ENCODE measurements at places on chromosomes 7 and 10.

GRCh38 chr10:77494756-77495541 lies 142.7 kb downstream of the KCNMA1 start:
- no peak for DNase-seq

GRCh38 chr7:88789480-88790064 lies 6.0 kb downstream of the TEX47 start:
- no peak for DNase-seq

GRCh38 chr10:29635711-29636144 lies 957 bp upstream of the SVIL start:
- DNase-seq, result no peak

GRCh38 chr10:17808971-17809841 lies at the start of gene MRC1:
TSS of gene MRC1 (plus strand) at chr10:17809348. CDS start at chr10:17809466, 118 bp downstream.
- DNase-seq, result no peak

DNA sequence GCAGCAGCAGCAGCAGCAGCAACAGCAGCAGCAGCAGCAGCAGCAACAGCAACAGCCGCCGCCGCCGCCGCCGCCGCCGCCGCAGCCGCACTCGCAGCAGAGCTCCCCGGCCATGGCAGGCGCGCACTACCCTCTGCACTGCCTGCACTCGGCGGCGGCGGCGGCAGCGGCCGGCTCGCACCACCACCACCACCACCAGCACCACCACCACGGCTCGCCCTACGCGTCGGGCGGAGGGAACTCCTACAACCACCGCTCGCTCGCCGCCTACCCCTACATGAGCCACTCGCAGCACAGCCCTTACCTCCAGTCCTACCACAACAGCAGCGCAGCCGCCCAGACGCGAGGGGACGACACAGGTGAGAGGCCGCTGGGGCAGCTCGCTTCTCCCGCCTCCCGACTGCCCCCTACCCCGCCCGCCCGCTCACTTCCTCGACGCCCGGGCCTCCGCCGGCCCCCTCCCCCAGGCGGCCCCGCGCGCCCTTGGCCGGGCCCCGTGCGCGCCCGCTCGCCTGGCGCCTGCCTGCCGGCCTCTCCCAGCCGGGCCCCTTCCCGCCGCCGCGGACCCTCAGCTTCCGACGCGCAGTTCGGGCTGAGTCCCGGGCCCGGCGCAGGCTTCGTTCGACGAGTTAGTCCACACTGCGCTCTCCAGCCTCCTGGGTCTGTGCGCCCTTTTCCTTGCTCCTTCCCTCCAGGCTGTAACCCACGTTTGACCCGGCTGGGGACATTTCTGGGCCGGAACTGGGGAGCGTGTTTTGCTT lies 882 bp downstream of the DLX6 start:
- no peak for DNase-seq

- DNase-seq, result no peak
Observed at GRCh38 chr10:25805986-25806385, 128.0 kb upstream of the MYO3A start.

DNA sequence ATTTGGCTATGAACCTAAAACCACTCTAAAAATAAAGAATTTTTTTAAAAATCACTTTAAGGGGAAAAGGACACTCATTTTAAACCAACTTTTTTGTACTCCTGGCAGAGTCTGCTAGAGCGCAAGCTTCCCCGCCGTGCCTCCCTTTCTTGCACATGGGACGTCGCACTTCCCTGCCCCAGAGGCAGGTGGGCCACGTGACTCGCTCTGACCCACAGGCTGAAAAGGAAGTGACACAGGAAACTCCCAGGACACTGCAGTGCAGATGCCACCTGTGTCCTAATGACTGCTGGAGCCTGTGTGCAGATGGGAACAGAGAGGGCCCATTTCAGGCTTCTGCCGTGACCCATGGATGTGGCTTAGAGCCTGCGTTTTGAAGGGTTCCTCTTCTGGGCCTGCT lies 142.1 kb upstream of the LANCL2 start:
- no peak for DNase-seq

- DNase-seq, result no peak
Observed at GRCh38 chr7:94781236-94781635, 125.3 kb upstream of the SGCE start.

GRCh38 chr10:126586128-126586527 lies 84.4 kb downstream of the C10orf90 start:
- no peak for DNase-seq

DNA sequence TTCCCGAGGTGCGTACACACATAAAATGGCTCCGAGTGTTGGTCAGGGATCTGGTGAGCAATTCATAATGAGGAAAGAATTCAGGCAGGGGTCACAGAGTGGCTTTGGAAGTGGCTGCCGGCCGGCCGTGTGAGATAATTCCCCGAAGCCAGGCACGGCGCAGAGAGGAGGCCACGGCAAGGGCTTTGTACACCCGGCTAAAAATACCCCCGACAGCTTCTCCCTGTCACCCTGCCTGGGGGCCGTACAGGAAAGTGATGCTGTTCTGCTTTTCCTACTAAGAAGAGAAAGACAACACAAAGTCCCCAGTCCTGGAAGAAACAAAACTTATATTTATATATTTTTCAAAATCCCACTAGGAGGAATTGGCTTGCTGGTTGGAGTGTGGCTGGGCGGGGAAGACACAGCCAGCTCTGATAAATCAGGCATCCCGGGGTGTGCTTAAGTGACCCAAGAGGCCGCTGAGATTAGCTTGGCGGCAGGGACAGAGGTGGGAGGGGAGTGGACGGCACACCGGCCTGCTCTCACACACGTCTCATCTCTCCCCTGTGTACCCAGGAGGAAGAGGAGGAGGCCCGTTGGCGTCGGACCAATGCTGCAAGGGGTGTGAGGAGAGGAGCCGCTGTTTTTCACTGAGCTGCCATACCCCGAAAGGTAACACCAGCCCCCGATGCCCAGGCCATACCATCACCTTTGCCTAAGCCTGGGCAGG lies 70.5 kb downstream of the ZMIZ1 start:
- DNase-seq, result no peak

GRCh38 chr7:13604178-13604577 lies 385.3 kb downstream of the ETV1 start:
- no peak for DNase-seq

DNA sequence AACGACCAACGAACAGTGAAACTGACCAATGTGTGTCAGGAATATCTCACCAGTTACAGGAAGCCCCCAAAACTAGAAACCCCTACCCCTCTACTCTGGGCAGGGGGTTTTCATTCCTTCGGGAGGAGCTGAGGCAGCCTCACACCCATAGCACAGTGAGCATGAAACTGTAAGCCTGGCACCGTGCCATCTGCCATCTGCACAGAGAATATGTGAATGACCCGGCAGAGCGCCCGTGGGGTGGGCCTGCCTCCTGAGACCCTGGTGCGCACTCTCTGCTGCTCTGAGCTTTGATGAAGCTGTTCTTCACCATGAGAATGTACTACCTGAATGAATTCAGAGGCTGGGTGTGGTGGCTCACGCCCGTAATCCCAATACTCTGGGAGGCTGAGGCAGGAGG lies 27.1 kb downstream of the DAGLB start:
- no peak for DNase-seq

- DNase-seq, result no peak
Observed at GRCh38 chr7:148963583-148964482, 64.5 kb downstream of the PDIA4 start.

DNA sequence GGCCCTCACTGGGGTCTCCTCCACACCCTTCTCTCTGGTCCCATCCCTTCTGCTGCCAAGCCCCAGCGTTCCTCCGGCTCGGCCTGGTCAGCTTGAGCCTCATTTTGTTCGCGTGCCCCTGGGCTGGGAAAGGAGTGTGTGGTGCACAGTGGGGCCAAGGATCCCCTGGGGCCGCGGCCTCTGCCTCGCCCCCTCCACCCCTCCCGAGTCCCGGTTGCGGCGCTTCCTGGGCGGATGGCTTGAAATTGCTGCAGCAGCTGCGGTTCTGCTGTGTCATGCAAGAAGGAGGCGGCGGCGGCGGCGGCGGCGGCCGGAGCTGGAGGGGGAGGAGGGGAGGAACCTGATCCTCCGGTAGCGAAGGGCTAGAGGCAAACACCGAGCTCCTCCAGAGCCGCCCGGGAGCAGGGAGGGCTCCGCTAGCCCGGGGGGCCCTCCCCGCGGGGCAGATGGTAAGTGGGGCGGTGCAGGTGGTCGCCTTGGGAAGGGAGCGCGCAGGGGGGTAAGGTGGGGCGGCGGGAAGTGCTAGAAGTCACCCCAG lies 217.8 kb upstream of the MKLN1 start:
- no peak for DNase-seq

Data from left renal cortex interstitium (tissue), 4 donors.